ENCODE measurements at places on chromosomes 5 and 9.

GRCh38 chr5:91158011-91158410 lies 225.1 kb downstream of the ARRDC3 start:
- no peak for DNase-seq

DNA sequence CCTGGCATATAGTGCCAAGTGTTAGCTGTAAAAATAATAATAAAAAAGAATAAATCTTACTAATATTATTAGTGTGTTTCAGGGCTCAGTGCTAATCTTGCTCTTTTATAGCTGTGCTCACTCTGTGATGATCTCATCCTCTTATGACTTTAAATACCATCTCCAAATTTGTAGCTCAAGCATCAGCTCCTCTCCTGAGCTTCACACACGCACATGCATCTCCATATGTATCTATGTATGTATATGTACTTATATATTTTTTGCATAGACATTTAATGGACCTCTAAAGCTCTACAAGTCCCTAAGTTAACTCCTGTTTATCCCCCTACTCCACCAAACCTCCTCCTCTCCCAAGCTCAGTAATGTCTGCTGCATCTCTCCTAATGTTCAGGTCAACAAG lies 170.8 kb upstream of the NR3C1 start:
- DNase-seq: no peak

DNA sequence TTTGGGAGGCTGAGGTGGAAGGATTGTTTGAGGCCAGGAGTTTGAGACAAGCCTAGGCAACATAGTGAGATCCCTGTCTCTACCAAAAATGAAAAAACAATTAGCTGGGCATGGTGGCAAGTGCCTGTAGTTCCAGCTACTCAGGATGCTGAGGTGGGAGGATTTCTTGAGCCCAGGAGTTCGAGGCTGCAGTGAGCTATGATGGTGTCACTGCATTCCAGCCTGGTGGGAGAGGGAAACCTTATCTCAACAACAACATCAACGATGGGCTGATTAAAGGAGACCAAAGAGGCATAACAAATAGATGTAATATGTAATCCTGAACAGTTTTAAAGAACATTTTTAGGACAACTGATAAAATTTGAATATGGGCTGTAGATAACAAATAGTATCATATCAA lies 34.2 kb upstream of the PANK3 start:
- DNase-seq: no peak

DNA sequence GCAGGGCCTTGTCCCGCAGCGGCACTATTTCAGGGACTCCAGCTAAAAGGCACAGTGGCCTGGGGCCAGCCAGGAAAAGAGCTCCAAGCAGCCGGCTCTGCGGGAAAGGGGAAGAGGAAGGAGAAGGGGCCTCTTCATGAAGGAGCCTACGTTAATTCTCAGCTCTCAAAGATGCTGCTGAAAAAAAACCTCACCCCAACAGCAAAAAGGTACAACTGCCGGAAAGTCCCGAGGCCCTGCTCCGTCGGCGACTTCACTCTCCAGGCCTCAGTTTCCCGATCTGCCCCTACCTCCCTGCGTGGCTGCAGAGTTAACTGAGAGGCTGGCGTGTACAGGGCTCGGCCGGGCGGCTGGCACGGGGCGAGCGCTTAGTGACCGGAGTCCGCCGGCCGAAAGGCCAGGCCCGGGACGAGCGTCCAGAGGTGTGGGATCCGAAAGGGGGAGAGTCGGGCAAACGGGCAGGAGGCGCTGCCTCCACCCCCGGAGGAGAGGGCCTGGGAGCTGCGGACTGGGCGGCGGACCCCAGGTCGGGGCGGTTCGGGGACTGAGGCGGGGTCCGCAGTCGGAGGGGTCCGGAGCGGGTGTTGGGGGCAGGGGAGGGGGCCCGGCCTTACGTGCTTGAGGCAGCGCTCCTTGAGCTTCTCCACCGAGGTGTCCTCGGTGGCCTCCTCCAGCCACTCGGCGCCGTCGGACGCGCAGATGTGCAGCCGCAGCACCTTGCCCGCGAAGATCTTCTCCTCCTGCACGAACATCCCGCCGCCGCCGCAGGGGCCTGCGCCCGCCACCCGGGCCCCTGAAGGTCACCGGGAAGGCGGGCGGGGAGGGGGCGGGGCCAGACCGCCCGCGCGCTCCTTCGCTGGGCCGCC lies 529 bp downstream of the UBAC1 start:
- DNase-seq: no peak

DNA sequence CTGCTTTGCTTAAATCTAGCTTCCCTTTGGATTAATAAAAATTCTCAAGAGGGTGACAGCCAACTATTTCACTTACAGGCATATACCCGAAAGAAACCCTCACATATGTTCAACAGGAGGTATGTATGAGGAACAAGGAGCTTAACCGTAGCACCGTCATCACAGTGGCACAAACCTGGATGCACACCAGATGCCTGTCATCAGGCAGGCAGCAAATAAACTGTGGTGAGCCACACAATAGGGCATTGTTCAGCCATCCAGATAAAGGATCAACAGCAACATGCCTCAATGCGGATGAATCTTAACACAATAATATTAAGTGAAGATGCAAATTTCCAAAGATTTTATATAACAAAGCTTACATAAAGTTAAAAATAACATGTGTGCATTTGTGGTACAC lies 5.5 kb upstream of the TNFSF15 start:
- DNase-seq: no peak

All from stimulated activated CD8-positive, alpha-beta memory T cell treated with anti-CD3 and anti-CD28 coated beads, Interleukin-4, amount 100 ng/mL, for 1 hour (primary cell).